ENCODE measurements at places on chromosomes 3 and 15.

DNA sequence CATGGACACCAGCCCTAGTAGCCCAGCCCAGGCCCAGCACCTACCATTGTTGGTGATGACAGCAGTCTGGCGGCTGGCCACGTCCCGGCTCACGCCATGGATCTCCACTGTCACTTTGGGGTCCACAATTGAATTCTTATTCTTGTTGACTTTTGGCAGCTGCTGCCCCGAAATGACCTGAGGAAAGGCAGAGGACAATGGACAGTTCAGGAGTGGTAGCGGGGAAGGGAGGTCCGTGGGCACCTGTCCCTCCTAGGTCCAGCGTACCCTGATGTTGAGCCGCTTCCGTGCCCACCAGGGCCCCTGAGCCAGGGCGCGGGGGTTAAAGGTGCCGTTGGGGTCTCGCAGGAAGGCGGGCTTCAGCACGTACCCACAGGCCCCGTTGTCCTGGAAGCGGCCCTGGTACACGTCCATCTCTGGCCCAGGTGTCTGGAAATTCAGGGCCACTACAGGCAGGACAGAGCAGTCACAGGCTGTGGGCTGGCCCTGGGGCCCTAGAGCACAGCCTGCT lies 17.7 kb downstream of the VILL start:
- DNase-seq, result no peak

DNA sequence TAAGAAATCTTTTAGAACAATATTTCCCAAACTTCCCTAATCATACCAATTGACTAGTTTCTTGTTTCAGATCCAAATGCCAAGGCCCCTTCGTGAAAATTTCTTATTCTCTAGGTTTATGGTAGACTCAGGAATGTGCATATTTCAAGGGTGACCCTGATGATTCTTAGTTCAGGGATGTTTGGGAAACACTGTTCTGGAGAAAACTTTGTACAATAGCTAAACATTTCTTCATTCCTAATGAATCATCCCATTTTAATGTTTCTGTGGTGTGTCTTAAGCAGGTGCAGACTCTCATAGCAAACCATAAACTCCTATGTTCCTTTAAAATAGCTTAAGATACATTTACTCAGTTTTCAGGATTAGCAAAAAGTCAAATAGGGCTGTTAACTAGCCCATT lies 314.5 kb downstream of the TIGIT start:
- peak; percentile 37 for DNase-seq

DNA sequence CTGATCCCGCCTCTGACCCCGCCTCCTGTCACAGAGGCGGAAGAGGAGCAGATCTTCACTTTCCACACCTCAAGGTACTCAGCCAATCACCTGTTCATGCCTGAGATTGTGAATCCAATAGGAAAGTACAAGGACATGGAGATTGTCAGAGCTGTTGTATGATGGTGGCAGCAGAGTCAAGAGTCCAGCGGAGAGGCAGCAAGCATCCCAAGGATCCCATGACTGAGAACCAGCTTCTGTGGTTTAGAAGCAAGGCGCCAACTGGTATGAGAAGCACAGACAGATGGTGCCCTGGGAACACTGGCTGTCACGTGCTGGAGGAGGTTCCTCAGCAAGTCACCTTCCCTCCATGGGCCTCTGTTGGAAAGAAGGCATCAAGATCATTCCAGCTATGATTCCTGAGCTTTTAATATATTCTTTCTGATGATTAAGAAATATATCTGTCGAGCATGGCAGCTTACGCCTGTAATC lies 93.9 kb downstream of the CPN2 start:
- DNase-seq, result no peak

- DNase-seq, result no peak
These were observed 32.7 kb downstream of the GNB4 start for GRCh38 chr3:179418610-179419009.

DNA sequence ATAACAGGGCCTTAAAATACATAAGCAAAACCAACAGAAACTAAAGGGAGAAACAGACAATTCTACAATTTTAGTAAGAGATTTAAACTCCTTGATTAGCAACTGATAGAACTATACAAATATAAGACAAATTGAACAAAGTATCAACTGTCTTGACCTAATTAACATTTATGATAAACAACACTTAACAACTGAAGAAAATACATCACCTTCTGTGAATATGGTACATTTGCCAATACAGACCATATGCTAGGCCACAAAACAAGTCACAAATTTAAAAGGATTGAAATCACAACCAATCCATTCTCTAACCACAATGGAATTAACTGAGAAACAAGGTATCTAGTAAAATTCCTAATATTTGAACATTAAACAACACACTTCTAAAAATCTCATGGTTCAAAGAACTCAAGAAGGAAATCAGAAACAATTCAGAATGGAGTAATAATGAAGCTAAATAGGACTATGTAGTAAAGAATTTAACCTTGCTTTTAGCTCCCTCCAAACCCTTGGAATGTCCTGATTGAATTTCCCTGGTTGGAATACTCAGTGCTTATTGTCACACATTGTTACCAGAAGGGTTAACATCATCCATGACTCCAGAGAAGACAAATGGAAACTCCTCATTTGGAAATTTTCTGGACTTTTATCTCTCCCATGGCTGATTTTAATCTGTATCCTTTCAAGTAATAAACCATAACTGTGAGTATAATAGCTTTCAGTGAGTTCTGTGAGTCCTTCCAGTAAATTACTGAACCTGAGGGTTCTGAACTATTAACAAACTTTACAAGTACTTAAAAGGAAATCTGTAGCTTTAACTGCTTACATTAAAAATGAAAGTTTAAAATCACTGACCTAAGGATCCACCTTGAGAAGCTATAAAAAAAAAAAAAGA lies 88.8 kb downstream of the DLG1 start:
- no peak for DNase-seq

DNA sequence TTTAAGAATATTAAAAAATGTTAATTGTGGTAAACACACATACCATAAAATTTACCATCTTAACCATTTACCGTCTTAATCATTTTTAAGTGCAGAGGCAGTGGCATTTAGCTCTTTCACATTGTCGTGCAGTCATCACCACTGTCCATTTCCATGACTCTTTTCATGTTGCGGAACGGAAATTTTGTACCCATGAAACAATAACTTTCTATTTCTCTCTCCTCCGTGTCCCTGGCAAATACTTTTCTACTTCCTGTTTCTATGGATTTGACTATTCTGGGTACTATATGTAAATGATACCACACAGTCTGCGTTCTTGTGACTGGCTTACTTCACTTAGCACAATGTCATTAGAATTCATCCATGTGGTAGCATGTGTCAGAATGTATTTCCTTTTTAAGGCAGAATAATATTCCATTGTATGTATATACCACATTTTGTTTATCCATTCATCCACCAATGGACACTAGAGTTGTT lies 27.9 kb downstream of the AKAP13 start:
- DNase-seq, result no peak

DNA sequence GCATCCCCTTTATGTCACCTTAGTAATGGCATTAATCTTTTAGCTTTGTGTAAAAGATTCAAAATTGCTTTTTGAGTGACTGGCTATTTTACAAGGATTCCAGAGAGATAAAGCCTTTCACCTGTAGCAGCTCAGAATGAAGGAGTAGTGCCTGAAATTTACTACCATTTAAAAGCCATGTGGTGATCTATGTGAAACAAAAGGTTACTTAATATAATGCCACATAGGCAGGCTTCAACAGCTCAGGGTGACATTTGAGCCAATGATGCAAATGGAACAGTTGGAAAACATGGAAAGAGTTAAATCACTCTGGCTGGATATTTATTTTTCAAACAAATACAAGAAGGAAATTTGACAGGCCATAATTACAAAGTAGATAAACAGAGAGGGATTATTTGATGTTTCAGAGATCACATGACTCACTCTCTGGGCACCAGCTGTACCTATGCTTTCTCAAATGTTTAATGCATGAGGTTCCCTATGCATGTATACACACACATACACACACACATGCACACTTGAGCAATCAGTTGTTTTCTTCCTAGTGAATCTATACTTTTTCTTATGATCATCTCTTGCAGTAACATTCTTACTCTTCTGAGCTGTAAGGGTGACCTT lies 171.5 kb downstream of the ZMAT3 start:
- no peak for DNase-seq

DNA sequence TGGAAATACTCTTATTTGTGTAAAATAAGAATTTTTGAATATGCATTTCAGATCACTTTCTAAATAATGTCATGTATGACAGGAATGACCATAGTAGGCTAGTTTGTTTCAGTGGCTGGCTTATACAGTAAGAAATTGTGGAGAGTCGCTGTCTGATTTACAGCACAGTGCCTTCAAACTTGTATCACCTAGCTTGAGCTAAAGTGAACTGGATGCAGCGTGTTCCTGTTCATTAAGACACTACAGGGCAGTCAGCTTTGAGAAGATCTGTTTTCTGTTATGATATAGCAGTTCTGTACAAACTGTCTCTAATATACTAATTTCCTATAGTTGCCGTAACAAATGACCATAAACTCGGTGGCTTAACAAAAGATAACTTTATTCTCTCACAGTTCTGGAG lies 9.9 kb downstream of the CLDN16 start:
- no peak for DNase-seq

DNA sequence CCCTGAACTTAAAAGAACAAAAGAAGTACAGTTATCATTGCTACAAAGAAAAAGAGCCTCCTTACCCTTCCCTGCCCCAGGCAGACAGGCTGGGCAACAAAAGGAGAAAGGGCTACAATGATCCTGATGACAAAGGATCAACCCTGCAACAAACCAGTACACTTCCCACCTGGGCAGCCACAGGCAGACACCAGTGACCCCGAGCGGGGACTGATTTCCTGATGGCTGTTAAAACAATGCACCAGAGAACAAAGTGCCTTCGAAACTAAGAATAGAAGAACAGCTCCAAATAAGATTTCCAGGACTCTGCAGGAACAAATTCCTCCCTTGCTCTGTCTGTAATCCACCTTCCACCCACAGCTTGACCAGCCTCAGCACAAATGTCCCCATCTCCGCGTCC lies 106.3 kb upstream of the ARHGEF3 start:
- DNase-seq, result no peak

- DNase-seq, result no peak
These were observed 964 bp upstream of the NCKIPSD start for GRCh38 chr3:48686538-48687219.

DNA sequence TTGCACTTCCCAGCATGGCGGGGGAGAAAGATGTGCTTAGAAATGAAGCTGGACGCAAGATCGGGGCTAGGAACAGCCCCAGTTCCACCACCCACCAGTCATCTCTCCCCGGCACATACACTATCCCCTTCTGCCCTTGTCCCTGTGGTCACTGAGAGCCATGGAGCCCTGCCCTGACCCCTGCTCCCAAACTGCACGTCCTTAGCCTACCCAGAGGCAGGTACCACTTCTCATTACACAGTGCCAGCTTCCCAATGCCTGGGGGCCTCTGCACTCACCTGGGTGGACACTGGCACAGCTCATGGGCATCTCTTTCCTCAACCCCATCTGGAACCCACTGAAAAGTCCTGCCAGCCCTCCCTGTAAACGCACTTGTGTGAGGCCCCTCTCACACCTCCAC lies 139.3 kb upstream of the PRR20G start:
- DNase-seq, result no peak

- DNase-seq, result no peak
These were observed 18.7 kb upstream of the ZXDC start for GRCh38 chr3:126494204-126494969.

GRCh38 chr15:73320619-73321180 lies 48.1 kb downstream of the HCN4 start:
- no peak for DNase-seq

GRCh38 chr15:81893182-81893835 lies 152.5 kb downstream of the MEX3B start:
- DNase-seq, result no peak

DNA sequence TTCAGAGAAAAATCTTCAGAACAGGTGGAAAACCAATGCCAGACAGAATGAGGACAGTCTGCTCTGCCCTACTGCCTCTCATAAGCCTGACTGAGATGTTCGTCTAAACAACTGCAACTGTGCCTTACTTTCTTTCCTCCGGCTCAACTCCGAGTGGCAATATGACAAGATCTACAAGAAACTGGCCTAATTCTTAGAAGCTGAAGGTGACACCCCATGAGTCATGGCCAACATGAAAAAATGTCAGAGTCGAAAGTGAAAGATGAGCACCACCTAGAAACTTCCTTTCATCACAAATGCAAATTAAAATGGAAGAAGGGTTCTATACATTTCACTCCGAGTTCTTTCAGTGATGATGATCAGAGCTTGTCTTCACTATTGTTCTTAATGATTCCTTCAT lies 12.9 kb downstream of the PCYT1A start:
- DNase-seq, result no peak

DNA sequence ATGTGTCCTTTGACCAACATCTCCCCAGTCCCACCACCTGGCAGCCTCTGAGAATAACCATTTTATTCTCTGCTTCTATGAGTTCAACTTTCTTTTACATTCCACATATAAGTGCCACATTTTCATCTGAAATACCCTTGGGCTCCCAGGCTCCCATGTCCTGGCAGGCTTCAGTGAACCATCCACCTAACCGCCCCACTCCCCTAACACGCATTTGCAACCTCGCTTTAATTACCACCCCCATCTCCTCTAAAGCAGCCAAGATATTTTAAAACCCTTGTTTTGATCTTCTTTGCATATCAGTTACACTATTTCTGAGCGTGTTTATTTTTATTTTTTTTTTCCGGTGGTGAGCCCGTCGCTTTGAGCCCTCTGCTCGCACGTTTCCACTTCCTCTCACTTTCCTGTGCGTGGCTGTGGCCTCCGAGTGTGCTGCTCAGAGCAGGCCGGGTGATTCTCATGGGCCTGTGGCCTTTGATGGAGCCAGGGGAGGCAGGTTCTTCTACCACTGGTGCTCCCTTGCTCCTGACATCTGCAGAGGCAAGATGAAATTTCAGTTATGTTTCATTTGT lies 195.4 kb upstream of the LPP start:
- no peak for DNase-seq

DNA sequence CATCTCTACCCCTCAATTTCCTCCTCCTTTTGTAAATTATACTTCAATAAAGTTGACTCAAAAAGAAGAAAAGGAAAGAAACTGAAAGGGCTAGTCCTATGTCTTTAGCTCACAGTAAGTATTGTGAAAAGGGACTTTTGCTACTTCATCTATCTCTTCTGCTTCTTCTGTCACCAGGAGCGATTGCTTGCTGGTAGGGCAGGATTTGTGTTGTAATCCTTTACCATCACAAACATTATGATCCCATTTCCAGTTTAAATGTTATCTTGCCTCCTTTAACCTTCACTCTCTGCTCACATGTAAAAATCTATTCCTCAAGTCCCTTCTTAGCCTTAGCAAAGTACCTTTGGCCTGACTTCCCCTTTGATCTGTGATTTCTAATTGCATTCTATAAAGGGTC lies 537.1 kb downstream of the AGBL1 start:
- no peak for DNase-seq

GRCh38 chr3:195041871-195042742 lies 228.9 kb downstream of the XXYLT1 start:
- no peak for DNase-seq

DNA sequence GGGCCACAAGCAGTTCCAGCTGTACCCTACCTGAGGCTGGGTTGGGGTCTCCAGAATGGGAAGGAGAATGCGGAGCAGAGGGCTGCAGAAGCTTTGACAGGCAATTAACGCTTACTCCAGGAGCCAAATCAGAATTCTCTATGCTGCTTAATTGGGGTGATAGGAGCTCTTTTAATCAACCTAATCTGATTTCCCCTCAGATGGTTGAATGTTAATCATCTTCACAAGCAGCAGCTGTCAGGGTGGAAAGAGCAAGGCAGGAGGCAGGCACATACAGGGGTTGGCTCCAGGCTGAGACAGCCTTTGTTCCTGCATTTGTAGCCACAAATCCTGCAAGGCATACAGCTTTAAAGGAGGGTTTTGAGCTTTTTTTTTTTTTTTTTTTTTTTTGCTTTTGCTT lies 2.6 kb downstream of the CILP start:
- no peak for DNase-seq

GRCh38 chr3:81029861-81030260 lies 731.6 kb downstream of the GBE1 start:
- DNase-seq, result no peak

All from HTR-8/SVneo (cell line).